ENCODE measurements at places on chromosomes 1 and 21. TPM values are rescaled to one million over a fixed set of nuclear protein-coding genes. Genes with fewer than 3 reads are reported as not detected.

DNA sequence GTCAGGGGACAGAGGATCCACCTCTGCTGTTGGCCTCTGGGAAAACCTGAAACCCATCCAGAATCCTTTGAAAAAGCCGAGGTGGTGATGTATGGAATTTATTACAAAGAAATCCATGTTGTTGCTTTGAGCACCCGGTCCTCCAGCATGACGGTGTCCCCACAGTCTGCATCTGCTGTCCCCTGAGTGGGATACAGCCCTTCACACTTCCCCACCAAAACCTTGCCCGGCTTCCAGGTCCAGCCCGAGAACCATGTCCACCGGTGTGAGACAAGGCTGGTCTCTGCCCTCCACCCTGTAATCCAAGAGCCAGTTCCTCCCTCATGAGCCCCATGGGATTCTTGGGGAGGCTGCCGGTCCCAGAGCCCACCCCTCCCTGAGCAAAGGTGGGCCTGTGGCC lies 70.5 kb downstream of the STUM start:
- no peak for DNase-seq

DNA sequence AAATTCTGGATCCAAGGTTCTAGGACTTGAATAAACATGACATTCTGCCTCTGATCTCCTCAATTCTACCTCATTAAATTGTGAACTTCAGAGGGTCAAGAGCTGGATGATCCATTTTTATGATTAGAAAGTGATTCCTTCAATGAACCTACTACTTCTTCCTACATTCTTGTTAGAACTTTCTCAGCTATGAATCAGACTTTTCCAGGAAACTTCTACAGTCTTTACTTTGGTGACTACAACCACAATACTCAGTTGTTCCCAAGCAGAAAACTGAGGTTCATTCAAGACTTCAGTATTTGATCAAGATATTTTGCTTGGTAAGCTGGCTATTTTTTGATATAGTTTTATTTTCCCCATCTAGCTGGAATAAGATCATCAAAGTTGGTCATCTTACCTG lies 51.4 kb downstream of the CDC7 start:
- no peak for DNase-seq

DNA sequence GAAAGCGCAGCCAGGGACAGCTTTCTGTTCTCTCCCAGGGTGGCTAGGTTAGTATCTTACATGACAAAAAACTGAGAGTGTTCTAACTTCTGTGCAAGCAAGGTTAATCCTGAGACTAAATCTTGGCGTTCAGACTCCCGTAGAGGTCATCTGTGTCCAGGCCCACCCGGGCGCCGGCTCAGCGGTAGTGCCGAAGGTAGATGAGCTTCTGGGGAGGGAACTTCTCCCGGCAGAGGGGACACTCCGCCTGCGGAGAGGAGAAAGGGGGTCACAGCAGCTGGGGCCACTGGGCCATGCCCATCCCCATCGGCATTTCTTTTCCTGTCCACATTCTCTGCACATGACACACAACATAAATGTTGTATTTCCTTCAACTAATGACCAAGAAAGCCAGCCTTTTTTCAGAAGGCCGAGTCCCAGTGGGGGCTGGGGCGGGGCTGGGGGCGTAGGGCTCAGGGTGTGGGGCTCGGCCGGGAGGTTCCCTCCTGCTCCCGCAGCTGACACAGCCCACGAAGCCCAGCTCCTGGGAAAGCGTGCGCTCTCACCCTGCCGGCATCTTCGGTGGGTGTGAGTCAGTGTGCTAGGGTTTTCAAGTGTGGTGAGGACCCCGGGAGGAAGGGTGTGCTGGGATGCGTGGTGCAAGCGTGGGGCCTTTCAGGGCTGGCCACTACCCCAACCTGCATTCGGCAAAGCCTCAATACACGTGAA lies 6.6 kb downstream of the PEX10 start:
- no peak for DNase-seq

GRCh38 chr1:219965285-219966070 lies 37.1 kb upstream of the SLC30A10 start:
- no peak for DNase-seq

Gene CHI3L1
- 0.24 TPM for total RNA-seq

Gene BSDC1
- total RNA-seq, result 23.9 TPM

- no peak for DNase-seq
Observed at GRCh38 chr1:184002071-184002470, 35.5 kb downstream of the COLGALT2 start.

- DNase-seq, result no peak
Observed at GRCh38 chr1:162349635-162350330, 26.9 kb downstream of the SPATA46 start.

GRCh38 chr1:77282187-77282865 lies 507 bp downstream of the AK5 start:
- DNase-seq, result no peak

- DNase-seq, result peak; percentile 81
Observed at GRCh38 chr1:156154317-156154749, 948 bp downstream of the SEMA4A start.

Gene RNU1-4
- 2,403 TPM for total RNA-seq

DNA sequence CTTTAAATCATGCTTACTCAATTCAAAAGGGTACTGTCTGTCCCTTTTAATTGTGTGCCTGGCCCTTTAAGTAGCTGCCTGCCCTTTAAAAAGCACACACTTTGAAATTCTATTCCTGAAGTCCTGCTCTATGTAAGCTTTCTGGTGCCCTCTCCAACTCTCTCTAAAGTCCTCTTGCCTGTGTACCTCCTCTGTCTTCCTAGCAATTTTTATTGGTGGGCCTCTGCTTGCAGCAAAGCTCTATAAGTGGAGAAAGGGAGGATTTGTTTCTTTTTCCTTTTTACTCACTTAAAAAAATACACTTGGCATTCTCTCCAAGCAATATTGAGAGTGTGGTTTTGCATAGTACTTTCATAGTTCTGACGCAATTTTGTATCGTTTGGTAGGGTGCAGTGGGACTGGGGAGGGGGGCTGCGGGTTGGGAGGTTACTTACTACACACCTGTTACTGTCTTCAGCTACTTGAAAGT lies 135.4 kb downstream of the LMO4 start:
- DNase-seq, result peak; percentile 37

GRCh38 chr21:41170442-41170841 lies 2.5 kb downstream of the BACE2 start:
- no peak for DNase-seq

DNA sequence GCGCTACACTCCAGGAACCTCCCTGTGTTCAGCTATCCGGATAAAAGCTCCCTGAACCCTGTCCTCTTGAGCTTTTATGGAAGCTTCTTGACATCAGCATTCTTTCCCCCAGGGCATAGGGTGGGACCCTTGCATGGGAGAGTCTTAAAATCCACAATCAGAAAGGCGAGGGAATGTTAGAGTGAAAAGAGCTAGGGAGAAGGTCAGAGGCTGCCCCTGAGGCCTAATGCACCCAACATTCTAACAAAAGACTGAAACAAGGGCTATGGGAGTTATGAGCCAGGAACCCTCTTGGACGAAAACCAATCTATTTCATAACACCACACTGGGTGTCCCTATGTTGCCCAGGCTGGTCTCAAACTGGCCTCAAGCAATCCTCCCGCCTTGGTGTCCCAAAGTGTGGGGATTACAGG lies 36.7 kb downstream of the NEK2 start:
- no peak for DNase-seq

DNA sequence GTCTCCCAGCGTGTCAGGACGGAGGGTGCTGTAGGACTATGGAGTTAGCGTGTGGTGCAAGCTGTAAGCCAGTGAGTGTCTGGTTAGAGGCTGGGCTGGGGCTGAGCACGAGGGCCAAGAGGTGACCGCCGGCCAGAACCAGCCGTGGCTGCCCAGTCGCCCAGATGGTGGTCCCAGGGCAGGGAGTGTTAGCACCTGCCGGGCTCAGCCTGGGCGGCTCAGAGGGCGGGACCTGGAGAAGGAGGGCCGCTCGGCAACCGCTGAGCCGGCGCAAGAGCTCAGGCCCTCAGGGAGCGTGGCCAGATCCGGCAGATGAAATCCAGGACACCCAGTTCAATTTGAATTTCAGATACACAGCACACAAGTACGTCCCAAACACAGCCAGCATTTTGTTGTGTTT lies 87.9 kb downstream of the PRDM16 start:
- no peak for DNase-seq

Gene TRNAU1AP
- 35.6 TPM for total RNA-seq

DNA sequence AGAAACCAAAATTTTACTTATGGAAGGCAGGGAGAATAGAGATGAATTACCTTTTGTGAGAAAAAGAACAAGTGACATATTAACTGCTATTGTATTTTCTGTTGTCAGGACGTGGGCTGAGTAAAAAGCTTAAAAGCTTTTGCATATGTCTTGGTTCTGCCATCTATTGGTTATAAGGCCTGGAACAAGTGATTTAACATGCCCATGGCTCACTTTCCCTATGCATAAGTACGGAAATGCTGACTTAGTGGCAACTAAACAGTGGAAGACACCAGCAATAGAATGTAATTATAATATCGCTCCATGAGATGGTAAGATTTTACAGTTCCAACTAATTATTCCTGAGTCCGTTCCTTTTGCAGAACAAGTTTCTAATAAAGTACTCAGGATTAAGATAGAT lies 6.7 kb upstream of the CTSS start:
- DNase-seq, result no peak

DNA sequence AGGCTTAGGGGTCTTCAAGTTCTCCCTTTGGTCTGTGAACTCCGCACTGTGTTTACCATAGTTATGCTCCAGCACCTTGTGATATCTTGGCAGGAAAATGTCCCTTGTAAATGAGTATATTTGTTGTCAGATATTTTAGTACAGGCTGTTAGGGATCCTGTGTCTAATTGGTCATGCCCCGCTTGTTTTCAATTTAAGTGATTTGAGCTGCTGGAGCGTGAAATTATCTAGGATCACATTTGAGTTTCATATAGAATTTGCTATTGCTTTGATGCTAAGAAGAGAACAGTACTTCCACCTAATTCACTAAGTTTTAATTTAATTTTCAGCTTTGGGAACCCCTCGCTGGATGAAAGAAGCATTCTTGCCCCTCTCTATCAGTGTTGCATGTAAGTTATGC lies 15.4 kb upstream of the TOR3A start:
- no peak for DNase-seq

Gene NMNAT2
- 0.45 TPM for total RNA-seq

Gene AADACL3
- not detected for total RNA-seq

- no peak for DNase-seq
Observed at GRCh38 chr1:11839727-11840705, 7.6 kb downstream of the NPPA start.

GRCh38 chr1:1545946-1546737 lies 5.7 kb upstream of the TMEM240 start:
- no peak for DNase-seq

DNA sequence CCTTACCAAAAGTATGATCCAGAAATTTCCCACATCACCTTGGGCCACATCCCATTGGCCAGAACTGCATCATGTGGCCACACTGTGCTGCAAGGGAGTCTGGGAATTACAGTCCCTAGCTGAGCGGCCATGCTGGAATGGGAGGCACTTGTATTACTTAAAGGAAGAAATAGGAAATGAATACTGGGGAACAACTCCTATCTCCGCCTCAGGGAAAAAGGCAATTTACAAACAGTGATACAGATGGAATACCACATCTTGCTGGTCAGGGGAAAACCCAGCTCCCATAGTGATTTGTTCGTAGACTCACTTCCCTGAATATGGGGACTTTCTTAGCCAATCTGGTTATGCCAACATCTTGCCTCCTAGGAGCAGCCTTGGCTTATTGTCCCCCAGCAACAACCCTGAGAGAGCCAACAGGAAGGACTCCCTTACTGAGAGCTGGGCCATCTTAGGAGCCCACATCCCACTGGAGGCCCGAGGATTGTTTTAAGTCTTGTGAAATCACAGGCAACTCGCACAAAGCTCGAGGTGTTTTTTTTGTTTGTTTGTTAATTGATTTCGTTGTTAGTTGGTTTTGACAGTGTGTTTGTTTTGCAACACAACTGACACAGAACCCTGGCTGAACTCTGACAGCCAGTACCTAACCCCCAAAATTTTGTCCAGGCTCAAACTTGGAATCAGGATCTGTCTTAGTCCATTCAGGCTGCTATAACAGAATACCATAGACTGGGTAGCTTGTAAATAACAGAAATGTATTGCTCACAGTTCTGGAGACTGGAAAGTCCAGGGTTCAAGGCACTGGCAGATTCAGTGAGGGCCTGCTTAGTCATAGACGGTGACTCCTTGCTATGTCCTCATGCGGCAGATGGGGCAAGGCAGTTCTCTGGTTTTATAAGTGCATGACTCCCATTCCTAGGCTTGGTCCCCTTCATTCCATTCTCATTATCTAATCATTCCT lies 14.9 kb downstream of the CDA start:
- no peak for DNase-seq

DNA sequence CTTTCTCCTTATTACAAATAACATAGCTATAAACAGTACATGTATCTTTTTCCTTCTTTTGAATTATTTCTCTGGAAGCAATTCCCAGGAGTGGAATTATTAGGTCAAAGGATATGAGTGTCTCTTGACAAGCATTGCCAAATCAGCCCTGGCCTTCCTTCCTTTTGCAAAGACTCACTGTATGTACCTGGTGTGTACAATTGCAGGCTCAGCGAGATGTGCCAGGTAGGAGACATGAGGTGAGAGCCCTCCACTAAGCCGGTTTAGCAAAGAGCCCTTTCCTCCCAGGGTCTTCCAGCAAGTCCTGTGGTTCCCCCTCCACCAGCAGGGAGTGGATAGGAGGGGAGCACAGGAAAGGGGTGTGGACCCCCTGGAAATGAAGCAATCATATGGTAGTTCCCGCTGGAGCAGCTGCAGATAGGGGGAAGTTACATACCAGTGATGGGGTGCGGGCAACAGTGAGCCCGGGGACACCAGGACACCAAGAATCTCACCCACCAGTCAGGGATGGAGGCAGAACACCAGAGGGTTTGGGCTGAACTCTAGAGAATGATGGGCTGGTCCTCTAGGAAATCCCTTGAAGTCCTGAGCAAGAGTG lies 18.3 kb downstream of the RCSD1 start:
- DNase-seq, result no peak

DNA sequence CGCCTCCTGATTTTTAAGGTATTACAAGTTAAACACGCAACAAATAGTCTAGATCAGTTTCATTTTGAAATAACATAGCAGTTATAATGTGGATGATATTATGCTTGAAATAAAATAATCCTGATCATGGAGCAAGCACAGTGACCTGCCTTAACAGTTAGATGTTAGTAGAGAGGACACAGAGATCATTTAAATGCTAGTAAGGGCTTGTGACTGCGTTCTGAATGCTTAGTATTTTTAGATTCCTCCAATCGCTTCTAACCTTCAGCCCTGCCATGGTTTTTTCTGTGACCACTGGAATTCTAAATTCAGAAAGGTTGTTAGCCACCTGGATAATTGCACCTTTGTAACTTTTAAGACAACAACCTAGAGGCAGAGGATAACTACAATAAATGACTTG lies 46.4 kb downstream of the KIF26B start:
- no peak for DNase-seq

- no peak for DNase-seq
Observed at GRCh38 chr1:98217601-98218000, 296.8 kb upstream of the DPYD start.

Measured in GM12878 (cell line).